Large intestine (tissue), 12 donors: ENCODE measurements at places on chromosomes 12 and 14. TPM values are rescaled to one million over a fixed set of nuclear protein-coding genes. Genes with fewer than 3 reads are reported as not detected.
A peak's percentile ranks its signal among the peaks of the same experiment; 100 is the strongest.

HOXC6 gene
- 13.6 TPM for polyA plus RNA-seq

HOXC12 gene
- polyA plus RNA-seq = not detected

DCTN2 gene
- 136 TPM for polyA plus RNA-seq

LRRC43 gene
- 2.0 TPM for polyA plus RNA-seq

GRCh38 chr12:21651821-21652220, 5.8 kb downstream of the LDHB start:
- H3K36me3 ChIP-seq = peaks cover 38% of the 10 kb centered on the region
- no peak overlapping the region for H3K27ac ChIP-seq
- H3K4me1 ChIP-seq = peaks cover 2% of the 10 kb centered on the region
- DNase-seq = no peak
- H3K27me3 ChIP-seq = no peaks in the 10 kb centered on the region
- H3K4me3 ChIP-seq = no peak overlapping the region

- no peaks in the 10 kb centered on the region for H3K27me3 ChIP-seq
- H3K4me1 ChIP-seq = no peaks in the 10 kb centered on the region
- no peak overlapping the region for H3K27ac ChIP-seq
These were observed 14.8 kb downstream of the GPR19 start for GRCh38 chr12:12681061-12681765.

DNA sequence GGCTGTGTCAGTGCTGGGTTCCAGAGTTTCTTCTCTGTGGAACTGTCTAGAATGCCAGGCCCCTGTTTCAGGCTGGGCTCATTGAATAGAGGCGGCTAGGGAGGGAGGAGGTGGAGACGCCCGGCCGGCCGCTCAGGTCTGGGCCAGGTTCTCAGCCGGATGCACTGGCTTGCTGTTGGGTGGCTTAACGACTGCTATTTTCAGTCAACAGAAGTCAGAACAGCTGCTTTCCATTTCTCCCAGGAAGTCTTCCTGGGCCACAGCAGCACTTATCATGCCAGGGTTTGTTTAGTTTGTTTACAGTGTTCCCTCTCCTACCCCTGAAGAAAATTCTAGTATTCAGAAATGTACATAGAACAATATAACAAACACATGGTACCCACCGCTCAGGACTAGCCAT, 26.0 kb upstream of the VPS37B start:
- DNase-seq = no peak
- peaks cover 25% of the 10 kb centered on the region for H3K4me1 ChIP-seq
- H3K4me3 ChIP-seq = no peak overlapping the region
- H3K36me3 ChIP-seq = no peaks in the 10 kb centered on the region
- no peak overlapping the region for H3K27ac ChIP-seq

DNA sequence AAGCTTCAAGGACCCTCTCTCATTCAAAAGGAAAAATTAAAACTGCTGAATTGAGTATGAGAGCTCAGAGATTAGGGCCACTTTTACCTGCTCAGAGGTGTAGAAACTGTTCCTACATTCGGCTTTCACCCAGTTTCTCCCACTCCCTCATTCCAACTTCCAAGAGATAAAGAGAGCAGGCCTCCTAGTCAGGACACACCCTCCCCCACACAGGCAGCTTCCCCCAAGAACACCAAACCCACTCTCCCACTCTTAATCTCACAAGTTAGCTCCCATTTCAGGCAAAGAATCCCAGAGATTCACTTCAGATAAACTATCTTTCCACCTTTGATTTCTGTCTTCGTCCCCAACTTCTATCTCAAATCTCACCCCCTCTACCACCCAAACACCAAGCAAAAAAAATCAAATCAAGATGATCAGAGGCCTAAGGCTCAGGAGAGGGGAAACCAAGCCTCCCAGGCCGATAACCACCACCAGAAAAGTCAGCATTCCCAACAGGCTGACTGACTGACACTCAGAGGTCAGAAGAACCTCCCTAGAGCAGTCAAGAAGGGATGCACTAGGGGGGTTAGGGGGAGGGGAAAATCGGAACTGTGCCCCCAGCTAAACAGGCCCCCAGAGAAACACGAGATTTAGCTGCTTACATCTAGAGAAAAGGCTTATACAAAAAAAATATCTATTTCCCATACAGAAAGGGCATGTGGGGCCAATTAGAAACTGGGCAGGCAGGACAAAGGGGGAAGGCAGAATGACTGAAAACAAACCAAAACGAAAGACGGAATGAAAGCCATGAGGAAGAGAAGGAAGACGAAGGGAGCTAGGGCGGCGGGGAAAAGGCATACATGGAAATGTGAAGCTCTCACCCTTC, 13.2 kb upstream of the CDH24 start:
- peaks cover 33% of the 10 kb centered on the region for H3K4me1 ChIP-seq
- H3K36me3 ChIP-seq = peaks cover 71% of the 10 kb centered on the region
- no peaks in the 10 kb centered on the region for H3K27me3 ChIP-seq

- H3K4me3 ChIP-seq = no peak overlapping the region
- H3K36me3 ChIP-seq = no peaks in the 10 kb centered on the region
- no peak for DNase-seq
- peaks cover 6% of the 10 kb centered on the region for H3K27me3 ChIP-seq
- no peak overlapping the region for H3K27ac ChIP-seq
These were observed 182.1 kb upstream of the OTX2 start for GRCh38 chr14:56992332-56992820.

DNA sequence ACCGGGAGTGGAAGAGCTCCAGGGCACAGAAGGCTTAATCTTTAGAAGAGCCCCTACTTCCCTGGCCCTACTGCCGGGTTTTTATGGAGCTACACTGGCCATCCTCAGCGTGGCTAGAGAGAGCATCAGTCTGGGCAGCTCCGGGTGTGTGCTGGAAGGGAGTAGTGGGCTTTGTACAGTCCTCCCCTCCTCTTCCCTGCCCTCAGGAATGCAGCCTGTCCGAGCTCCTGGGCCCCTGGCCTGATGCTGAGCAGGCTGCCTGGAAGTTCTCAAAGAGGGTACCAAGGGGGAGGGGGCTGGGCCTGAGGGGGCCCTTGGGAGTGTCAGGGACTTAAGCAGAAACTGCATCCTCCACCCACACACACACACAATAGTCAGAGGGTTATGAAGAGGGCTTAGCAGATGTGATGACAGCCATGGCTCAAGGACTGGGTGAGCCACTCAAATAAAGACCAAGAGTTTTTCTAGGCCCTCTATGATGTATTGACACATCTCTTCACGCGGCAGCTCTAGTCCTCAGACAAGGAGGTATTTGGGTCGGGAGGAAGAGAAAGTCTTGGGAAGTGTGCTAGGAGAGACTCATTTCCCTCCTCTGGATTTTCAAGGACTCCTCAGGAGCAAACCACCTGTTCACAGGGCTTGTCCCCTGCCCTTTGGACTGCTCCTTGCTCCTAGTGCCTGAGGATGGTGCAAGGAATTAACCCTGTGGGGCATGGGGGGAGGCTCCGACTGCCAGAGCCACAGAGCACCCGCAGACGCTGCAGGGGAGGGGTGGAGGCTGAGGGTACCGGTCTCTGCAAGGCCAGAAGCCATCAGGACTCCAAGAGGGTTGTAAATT, 16.5 kb upstream of the FIGNL2 start:
- peaks cover 21% of the 10 kb centered on the region for H3K27me3 ChIP-seq
- H3K36me3 ChIP-seq = no peaks in the 10 kb centered on the region
- no peak overlapping the region for H3K4me3 ChIP-seq
- DNase-seq = no peak
- H3K4me1 ChIP-seq = peaks cover 40% of the 10 kb centered on the region

DNA sequence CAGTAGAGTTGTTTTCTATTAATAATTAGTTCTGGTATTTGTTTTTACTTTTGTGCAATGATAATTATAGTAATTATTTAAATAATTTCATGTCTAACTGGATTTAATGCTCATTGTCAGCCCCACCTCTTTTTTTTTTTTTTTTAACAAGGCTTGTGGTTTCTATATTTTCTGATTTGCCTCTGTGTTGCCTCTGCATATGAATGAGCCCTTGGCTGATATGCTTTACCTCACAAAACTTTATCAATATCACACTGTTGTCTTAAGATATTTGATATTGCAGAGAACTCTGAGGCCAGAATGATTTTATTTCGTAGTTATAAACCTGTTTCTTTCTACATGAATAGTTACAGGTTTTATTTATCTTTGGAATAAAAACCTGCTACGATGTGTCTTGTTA, 116.2 kb upstream of the ATP2B1 start:
- DNase-seq = no peak
- no peaks in the 10 kb centered on the region for H3K27me3 ChIP-seq
- H3K27ac ChIP-seq = no peak overlapping the region
- no peaks in the 10 kb centered on the region for H3K4me1 ChIP-seq
- no peak overlapping the region for H3K4me3 ChIP-seq

GRCh38 chr12:84874125-84874824, 38.3 kb downstream of the SLC6A15 start:
- no peak overlapping the region for H3K27ac ChIP-seq
- H3K4me1 ChIP-seq = no peaks in the 10 kb centered on the region
- H3K4me3 ChIP-seq = no peak overlapping the region

- no peaks in the 10 kb centered on the region for H3K4me1 ChIP-seq
- peaks cover 3% of the 10 kb centered on the region for H3K36me3 ChIP-seq
- H3K27me3 ChIP-seq = no peaks in the 10 kb centered on the region
- no peak overlapping the region for H3K27ac ChIP-seq
These were observed 57.9 kb downstream of the MARK3 start for GRCh38 chr14:103443111-103443510.

DNA sequence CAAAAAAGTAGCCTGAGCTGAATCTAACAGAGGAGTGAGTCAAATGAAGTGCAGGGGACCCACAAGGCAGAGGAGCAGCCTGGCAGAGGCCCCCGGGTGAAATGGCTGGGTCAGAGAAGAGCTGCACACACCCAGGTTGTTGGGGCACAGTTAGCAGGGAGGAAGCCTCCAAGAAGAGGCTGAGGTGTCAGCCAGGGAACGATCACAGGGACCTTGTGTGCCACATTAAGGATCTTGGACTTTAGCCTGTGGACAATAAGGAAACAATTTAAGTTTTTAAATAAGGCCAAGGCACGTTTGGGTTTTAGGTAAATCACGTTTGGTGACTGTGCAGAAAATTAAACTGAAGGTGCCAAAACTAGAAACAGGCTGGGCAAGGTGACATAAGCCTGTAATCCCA, 35.1 kb downstream of the OR10P1 start:
- no peaks in the 10 kb centered on the region for H3K27me3 ChIP-seq
- DNase-seq = peak; percentile 51
- peaks cover 12% of the 10 kb centered on the region for H3K4me1 ChIP-seq
- H3K27ac ChIP-seq = peak overlapping the region; percentile 19

- DNase-seq = peak; percentile 56
- H3K4me1 ChIP-seq = peaks cover 44% of the 10 kb centered on the region
- H3K27ac ChIP-seq = peak overlapping the region; percentile 98
- H3K27me3 ChIP-seq = no peaks in the 10 kb centered on the region
- no peaks in the 10 kb centered on the region for H3K36me3 ChIP-seq
These were observed 15.4 kb upstream of the YY1 start for GRCh38 chr14:100223332-100224201.

DNA sequence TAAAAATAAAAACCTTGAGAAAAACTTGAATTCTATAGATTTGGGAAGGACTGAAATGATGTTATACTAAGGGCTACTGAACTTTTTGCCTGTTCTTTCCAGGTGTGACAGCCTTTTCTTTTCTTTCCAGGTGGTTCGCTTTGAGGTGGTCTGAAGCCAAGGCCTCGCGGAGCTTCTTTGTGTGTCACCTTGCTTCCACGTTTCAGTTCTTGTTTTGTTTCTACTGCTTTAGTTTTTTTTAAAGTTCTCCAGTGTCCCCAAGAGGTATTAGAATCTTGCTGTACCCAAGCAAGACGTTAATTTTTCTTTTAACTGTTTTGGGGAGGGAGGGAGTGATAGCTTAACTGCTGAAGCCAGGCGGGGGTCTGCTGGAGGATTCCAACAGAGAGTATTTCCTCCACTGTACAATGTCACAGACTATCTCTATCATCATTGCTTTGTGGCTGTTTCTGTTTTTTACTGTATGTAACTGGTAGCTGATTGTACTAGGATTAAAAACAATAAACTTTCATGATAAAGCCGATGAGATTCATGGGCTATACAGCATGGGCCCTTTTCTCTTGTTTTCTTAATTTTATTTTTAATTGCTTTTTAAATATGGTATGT, 40.2 kb downstream of the PROX2 start:
- H3K4me3 ChIP-seq = no peak overlapping the region
- DNase-seq = no peak
- H3K27ac ChIP-seq = no peak overlapping the region
- no peaks in the 10 kb centered on the region for H3K27me3 ChIP-seq
- peaks cover 26% of the 10 kb centered on the region for H3K36me3 ChIP-seq
